Lower lobe of right lung (tissue), 2 donors: ENCODE measurements at places on chromosomes 11 and 22.
A peak's percentile ranks its signal among the peaks of the same experiment; 100 is the strongest.

GRCh38 chr22:45516163-45516562 is 13.5 kb downstream of the FBLN1 start:
- no peak for DNase-seq

GRCh38 chr11:7534042-7534378 is 20.2 kb downstream of the PPFIBP2 start:
- no peak for DNase-seq

DNA sequence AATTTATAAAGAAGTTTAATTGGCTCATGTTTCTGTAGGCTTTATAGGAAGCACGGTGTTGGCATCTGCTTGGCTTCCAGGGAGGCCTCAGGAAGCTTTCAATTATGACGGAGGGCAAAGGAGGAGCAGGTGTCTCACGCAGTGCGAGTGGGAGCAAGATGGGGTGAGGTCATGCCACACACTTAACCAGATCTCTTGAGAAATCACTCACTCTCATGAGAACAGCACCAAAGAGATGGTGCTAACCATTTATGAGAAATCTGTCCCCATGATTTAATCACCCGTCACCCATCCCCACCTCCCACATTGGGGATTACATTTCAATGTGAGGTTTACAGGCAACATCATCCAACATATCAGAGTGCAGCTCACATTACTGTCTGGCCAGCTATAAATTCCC is 103.5 kb downstream of the ARHGAP8 start:
- no peak for DNase-seq

- no peak for DNase-seq
Observed at GRCh38 chr22:40002935-40003715, 8.4 kb downstream of the FAM83F start.

DNA sequence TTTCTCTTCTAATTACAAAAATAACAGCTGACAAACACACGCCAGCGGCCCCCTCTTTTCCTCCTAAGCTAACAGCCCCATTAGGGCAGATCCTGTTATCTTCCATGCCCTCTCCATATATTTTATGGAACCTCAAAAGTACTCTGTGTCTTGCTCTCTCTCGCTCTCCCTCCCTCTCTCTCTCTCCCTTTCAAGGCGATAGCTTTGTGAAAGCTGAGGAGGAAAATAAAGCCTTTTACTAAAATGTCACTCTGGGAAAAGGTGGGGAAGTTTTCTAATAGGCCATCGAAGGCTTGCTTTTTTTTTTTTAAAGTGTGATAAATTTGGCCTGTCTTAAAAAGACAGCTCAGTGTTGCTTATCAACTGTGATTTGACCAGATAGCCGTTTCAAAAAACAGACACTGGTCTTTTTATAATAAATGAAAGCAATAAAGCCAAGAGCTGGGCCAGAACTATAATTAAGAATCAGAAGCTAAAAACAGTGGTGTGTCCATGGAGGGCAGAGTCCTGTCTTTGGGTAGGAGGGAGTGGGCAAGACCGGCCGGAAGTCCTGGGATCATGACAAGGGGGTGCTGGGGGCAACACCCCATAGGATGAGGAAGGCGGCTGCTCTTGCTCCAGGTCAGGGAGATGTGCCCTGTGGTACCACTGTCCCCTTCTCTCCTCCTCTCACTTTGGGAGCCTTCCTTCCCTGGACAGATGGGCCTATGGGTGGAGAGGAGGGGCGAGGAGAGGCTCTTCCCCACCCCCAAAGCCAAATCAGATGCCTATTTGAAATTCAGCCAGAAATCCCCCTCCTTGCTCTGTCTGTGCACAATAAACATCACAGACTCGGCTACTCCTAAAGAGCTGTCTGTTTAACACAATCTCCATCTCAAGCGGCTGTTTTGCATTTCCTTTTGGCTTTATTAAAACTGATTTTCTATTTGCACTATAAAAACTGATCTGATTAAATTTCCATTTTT is 267.2 kb downstream of the BUD13 start:
- no peak for DNase-seq

- no peak for DNase-seq
Observed at GRCh38 chr11:111737444-111738210, 28.6 kb downstream of the PPP2R1B start.

- no peak for DNase-seq
Observed at GRCh38 chr11:10288881-10289764, 4.9 kb downstream of the SBF2 start.

DNA sequence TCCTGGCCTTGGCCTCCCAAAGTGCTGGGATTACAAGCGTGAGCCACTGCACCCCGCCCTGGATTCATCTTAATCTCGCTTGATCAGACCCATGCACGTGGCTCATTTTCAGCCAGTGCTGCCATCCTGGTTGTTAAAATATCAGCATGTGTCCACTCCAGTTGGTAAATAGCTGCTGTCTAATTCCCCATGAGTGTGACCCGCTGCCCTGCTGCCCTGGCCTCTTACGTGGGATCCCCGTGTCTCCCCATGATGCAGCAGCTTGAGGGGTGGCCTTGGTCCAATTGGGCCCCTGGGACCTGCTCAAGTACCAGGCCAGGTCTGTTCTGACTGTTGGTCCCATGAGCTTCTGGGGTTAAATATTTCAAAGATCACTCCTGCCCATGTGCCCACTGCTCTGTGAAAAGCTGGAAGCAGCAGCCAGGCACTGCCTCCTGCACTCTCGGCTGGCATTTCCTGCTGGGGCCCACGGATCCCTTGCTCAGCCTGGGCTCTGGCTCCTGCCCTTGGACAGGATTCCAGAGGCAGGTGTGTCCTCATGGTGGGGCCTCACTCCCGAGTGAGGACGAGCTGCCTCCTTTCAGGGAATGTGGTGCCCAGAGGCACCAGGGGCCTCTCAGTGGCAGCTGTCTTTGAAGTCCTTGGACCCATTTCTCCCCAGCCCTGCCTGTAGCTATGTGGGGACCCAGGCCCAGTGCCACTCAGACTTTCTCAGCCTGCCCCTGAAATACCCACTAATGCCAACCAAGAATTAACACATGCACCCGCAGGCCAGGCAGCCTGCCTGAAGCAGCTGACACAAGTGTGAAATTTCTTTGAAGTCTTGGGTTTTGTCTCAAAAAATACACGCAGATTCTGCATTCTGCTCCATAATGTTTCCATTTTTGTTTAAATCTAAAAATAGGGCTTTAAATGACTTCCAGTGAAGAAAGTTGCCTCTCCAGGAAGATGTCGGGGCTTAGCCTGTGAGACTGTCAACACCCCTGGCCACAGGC is 38.1 kb upstream of the PRDM11 start:
- DNase-seq, result no peak

GRCh38 chr11:83865636-83866461 is 579.7 kb upstream of the CCDC90B start:
- DNase-seq, result no peak

GRCh38 chr11:16080688-16081381 is 275.5 kb downstream of the SOX6 start:
- no peak for DNase-seq

DNA sequence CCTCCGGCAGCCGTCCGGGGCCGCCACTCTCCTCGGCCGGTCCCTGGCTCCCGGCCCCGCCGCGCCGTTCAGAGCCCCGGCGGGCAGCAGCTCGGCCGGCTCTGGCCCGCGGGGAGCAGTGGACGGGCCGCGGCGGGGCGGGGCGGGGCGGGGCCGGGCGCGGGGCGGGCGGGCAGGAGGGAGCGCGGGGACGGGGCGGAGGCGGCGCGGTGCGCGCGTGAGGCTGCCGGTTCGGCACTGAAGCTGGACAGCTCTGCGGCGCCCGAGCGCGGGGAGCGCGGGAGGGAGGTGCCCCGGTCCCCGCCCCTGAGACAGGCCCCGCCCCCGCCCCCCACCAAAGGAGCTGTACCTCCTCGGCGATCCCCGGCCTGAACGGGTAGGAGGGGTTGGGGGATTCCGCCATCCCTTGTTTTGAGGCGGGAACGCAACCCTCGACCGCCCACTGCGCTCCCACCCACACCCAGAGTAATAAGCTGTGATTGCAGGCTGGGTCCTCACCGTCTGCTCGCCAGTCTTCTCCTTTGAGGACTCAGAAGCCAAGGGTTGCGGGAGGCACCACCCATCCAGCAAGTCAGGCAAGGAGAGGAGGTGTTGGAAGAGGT is at the start of gene DRD2:
Gene DRD2 (minus strand): TSS at position 239 of the 602 bp plus-strand sequence. CDS start 50,747 bp downstream, outside the sequence.
- DNase-seq, result no peak

DNA sequence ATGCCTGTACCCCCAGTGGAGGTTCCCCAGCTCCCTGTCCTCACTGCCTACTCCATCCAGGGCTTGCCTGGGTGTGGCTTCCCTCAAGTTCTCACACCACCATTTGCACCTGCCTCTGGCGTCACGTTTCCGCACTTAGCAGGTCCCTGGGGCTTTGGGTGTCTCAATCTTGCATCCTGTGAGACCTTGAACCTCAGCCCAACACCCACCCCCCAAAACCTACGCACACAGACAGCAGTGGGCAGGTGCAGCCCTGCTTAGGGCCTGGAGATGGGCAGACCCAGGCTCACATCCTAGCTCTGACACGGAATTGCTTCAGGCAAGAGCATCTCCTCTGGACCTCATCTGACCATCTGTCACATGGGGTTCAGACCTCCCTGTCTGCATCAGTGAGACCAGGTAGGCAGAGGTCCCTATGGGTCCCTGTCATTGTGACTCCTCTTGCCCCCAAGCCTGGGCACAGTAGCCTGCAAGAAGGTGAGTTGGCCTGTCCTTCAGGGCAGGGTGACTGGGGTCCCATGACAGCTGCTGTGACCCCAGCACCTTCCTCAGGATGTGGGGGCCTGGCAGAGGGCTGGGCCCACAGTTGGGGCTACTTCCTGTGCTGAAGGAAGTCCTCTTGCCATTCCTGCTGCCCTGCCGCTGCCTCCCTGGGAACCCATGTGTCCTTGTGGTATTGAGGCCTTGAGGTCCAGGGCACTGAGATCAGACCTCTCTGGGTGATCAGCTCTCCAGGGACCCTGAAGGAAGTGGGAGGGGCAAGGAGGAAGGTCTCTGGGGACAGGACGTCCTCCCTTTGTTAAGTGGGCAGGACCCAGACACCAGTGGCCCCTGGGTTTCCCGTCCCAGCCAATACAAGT is 2.0 kb downstream of the SIPA1 start:
- peak; percentile 72 for DNase-seq

- DNase-seq, result no peak
Observed at GRCh38 chr22:40567106-40567505, 69.4 kb downstream of the MRTFA start.

DNA sequence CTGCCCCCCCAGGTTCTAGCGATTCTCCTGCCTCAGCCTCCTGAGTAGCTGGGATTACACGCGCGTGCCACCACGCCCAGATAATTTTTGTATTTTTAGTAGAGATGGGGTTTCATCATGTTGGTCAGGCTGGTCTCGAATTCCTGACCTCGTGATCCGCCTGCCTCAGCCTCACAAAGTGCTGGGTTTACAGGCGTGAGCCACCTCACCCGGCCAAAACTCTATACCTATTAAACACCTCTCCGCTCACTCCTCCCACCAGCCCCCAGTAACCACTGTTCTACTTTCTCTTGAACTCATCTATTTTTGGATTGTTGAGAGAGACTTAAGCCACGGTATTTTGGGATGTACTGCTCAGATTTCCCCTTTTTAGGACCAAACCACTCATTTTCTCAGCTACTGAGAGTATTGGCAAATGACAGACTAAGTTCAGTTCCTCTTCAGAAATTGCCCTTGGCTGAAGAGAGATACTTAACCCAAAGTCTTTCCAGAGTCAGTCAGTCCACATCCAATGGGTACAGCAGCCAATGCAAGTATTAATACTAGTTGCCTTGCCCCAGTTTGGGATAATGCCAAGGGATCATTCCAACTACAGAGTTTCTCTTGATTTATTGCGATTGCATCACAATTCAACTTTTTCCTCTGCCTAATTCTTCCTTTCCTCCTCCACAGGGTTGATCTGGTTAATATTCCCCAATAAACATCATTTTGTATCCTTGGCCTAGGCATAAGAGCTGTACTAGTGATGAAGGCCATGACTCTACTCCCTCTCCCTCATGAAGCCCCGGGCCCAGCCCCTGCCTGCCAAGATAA is 36.8 kb upstream of the CSTF3 start:
- peak; percentile 51 for DNase-seq

- DNase-seq, result no peak
Observed at GRCh38 chr22:17281440-17281841, 62.2 kb upstream of the ADA2 start.

GRCh38 chr11:123255909-123256308 is 60.9 kb upstream of the CLMP start:
- no peak for DNase-seq

DNA sequence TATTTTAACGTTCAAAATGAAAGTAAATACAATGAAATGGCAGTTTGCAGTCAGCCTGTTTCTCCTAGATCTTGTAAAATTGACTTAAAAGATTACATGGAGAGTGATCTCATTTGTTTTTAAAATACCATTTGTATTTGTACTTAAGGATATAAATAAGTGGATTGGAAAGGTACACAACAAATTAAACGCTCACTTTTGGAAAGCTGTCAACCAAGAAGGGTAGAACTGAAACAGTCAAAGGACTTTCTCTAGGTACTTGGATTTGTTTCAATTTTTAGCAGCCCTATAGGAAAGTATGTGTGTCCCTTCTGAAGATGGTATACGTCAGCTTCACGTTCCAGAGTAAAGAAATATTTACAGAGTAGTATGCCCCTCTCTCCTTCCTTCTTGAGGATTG is 7.3 kb downstream of the TBRG1 start:
- no peak for DNase-seq

DNA sequence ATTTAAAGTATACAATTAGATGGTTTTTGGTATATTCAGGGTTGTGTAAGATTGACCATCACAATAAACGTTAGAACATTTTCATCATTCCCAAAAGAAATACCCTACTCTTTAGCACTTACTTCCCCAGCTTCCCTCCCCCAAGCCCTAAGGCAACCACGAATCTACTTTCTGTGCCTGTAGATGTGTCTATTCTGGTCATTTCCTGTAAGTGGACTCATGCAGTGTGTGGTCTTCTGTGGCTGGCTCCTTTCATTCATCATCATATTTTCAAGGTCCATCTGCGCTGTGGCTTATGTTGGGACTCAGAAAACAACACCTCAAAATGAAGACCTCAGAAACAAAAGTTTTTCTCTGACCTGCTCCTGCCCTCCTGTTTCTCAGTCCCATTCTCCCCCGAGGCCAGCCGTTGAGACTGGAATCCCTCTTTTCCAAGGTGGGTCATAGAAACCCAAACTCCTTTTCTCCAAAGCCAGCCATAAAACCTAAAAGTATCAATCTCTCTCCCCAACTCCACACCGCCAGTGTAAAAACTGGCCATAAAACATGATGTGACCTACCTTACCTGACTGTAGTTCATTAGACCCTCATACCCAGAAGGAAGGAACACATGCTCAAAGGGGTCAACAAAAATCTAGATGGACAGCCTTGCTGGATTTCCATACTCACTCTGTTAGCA is 12.9 kb upstream of the TMPRSS13 start:
- DNase-seq, result no peak

DNA sequence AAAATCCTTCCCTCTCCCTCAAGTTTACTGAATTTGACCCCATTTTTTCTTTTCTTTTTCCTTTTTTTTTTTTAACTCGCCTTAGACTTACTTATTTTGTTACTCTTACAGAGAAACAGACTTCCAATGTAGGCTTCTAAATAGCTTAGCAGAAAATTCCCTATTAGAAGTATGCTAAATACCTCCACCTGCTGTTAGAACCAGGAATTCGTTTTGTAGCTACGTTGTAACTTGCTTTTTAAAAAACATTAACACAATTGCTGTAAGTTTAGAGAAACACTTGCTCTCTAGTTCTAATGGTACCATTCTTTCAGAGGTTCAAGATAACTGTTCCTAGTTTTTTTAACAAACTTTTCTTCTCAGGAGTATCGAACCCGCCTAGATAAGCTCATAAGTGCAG is 324.2 kb downstream of the DCDC1 start:
- DNase-seq, result no peak
